ENCODE measurements at places on chromosomes 5 and 9.

DNA sequence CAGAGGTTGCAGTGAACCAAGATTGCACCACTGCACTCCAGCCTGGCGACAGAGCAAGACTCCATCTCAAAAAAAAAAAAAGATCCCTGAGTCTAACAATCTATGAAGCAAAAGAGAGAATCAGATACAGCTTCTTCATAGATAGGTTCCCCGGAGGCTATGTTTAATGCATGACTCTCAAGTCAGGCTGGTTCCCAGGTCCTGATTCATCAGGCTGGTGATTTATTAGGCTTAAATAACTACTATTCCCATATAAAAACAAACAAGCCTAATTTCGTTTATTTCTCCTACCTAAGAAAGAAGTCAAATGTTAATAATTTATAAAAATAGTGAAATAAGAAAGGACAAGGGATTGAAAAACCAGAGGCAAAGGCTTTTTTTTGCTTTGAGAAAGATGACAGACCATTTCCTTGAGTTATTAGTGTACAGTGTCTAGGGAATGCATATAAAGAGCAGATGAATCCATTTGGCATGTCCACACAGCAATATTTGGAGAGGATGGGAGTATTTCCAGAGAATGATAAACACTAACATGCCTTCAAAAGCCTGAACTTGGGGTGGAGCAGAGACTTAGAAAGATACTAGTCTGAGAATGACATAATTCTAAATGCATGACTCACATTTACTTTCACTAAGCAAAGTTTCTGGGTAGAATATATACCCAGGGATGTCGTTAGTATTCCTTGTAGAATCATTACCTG, 115.3 kb downstream of the NREP start:
- no peak for DNase-seq

- DNase-seq = no peak
Observed at GRCh38 chr9:9754186-9754585, 858.6 kb downstream of the PTPRD start.

- DNase-seq = no peak
Observed at GRCh38 chr5:66377747-66378146, 218.4 kb upstream of the MAST4 start.

DNA sequence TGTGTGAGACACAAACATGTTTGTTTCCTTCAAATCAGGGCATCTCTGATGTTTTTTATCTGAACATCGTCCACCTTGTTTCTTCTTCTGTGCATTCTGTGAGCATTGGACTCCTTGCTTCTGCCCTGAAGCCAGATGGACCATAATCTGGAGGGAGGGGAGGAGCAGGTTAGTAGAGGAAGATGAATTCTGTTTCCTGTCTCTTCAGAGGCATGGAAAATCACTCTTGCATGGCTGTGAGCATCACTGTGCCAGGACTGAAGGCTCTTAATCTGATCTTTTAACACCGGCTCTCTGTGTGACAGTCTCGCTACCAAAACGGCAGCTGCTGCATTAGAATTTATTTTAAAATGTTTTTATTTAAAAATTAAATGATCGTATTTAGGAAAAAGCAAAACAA, 43.3 kb downstream of the TLE4 start:
- no peak for DNase-seq

DNA sequence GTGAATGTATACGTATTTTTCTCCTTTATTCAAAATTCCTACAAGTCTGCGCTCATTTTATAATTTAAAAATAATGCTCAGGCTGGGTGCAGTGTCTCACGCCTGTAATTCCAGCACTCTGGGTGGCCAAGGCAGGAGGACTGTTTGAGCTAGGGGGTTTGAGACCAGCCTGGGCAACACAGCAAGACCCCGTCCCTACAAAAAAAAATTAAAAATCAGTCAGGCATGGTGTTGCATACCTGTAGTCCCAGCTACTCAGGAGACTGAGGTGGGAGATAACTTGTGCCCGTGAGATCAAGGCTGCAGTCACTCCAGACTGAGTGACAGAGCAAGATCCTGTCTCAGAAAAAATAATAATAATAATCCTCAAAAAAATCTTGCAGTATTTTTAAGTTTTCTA, 7.8 kb downstream of the UIMC1 start:
- DNase-seq = no peak

GRCh38 chr5:38071831-38072694, 186.3 kb upstream of the EGFLAM start:
- no peak for DNase-seq

- DNase-seq = no peak
Observed at GRCh38 chr9:126862104-126862761, 1.8 kb downstream of the ZBTB34 start.

DNA sequence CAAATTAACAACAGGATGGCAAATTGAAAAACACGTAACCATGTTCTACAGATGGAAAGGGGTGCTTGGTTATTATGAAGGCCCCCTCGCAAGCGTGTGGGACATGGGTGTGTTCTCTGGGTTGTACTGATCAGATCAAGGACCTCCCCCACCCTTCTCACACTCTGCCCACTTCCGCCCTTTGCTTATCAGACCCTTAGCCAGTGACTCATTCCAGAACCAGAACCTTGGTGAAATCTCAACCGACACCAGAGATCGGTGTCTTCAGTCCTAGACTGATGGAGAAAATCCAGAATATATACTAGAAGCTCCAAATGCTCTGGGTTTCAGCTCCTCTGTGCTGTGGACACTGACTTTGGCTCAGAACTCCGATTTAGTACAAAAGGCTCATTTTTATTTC, 64.9 kb downstream of the PTTG1 start:
- no peak for DNase-seq

- no peak for DNase-seq
Observed at GRCh38 chr5:40074826-40075225, 604.9 kb upstream of the PTGER4 start.

- DNase-seq = no peak
Observed at GRCh38 chr5:178651046-178651810, 24.4 kb upstream of the CLK4 start.

DNA sequence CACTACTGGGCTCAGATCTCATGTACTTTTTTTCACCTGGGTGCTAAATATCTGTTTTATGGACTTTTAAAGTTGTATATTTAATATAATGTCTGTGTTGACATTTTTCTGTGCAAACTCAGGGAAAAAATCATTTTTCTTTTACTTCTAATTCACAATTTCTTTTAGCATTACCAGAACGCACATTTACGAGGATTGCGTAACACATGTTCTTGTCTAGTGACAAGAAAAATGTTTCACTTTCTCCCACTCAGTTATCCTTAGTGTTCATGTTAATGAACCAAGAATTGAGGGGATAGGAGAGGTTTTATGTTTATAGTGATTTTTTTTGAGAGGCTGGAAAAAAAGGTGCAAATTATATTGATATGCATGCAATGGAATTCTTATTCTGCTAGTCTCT, 86.3 kb upstream of the PJA2 start:
- no peak for DNase-seq
